Omental fat pad (tissue), 4 donors: ENCODE measurements at places on chromosomes 12 and 14. TPM values are rescaled to one million over a fixed set of nuclear protein-coding genes. Genes with fewer than 3 reads are reported as not detected.

DNA sequence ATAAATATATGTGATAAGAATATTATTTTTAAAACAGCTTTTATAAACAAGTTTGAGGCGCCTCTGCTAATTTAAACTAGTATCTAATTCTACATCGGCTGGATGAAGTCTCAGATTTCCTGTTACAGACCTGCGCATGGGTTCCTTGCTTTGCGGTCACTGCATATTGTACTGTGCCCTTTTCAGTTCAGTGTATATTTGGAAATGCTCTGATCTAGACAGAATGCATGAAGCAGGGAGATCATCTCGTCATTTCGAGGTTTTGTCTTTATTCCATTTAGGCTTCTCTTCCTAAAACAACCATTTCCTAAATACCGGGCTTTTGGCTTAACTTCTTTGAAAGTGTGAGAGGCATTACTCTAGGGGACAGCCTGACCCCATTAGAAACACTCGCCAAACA is 25.6 kb downstream of the CRACR2A start:
- DNase-seq, result no peak

Gene SLC10A1
- total RNA-seq, result not detected

DNA sequence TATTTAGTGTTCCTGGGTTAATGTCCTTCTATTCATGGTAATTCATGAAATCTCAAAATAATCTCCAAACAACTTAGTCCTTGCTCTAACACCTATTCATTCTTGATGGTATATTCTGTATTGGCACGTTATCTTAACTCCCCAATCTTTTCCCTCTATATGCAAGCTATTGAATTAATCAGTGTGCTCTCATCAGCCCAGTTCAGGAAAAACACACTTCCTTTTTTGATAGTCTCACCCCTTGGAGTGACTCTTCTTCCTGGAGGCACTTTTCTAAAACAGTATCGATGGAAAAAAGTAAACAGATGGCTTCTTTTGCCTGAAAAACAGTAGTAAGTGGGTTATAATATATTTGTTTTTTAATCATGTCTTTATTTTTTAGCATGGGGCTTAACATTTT is 28.6 kb downstream of the TULP3 start:
- DNase-seq, result no peak

Gene ANO4
- 2.4 TPM for total RNA-seq

Gene SLC17A8
- not detected for total RNA-seq

GRCh38 chr14:34138175-34138574 is 187.3 kb upstream of the EGLN3 start:
- DNase-seq, result no peak
